GM12878 (cell line): ENCODE measurements at places on chromosomes 11 and 22. TPM values are rescaled to one million over a fixed set of nuclear protein-coding genes. Genes with fewer than 3 reads are reported as not detected.

The EFCAB6 gene
- 0.30 and 0.40 TPM in 2 replicates for polyA plus RNA-seq

The FAM227A gene
- 0.29 and 0.50 TPM in 2 replicates for polyA plus RNA-seq

The OR8G5 gene
- not detected in 2 replicates for polyA plus RNA-seq

The MS4A6A gene
- 0.75 and 0.84 TPM in 2 replicates for polyA plus RNA-seq

The ZP1 gene
- polyA plus RNA-seq: not detected in 2 replicates
